ENCODE measurements at places on chromosomes 6 and 20. TPM values are rescaled to one million over a fixed set of nuclear protein-coding genes. Genes with fewer than 3 reads are reported as not detected.

The TOP1 gene
- total RNA-seq: 19.2 TPM

The RSPH4A gene
- 0.16 TPM for total RNA-seq

The CCN2 gene
- 13.5 TPM for total RNA-seq

The MUC21 gene
- not detected for total RNA-seq

The VPS52 gene
- 26.3 TPM for total RNA-seq

The SYCP2 gene
- total RNA-seq: 0.04 TPM

The TREM2 gene
- total RNA-seq: 5.7 TPM

The PAX1 gene
- not detected for total RNA-seq

The LY6G6F gene
- total RNA-seq: not detected

The TCP11 gene
- total RNA-seq: not detected

The TNNC2 gene
- total RNA-seq: not detected

The CABLES2 gene
- 3.8 TPM for total RNA-seq

The HSD17B8 gene
- total RNA-seq: 27.4 TPM

The BACH2 gene
- total RNA-seq: 3.7 TPM

The NKAIN4 gene
- total RNA-seq: 1.4 TPM

The ENTPD6 gene
- 73.9 TPM for total RNA-seq

The MAFB gene
- 0.65 TPM for total RNA-seq

The EYA2 gene
- total RNA-seq: 0.08 TPM

The RNASET2 gene
- total RNA-seq: 21.7 TPM

The GRM1 gene
- not detected for total RNA-seq

The LCA5 gene
- 1.9 TPM for total RNA-seq

The PERP gene
- 343 TPM for total RNA-seq

Measured in hair follicular keratinocyte (primary cell).